ENCODE measurements at places on chromosomes 6 and 20.

GRCh38 chr6:125930765-125931418, 25.7 kb upstream of the HINT3 start:
- no peak for DNase-seq

DNA sequence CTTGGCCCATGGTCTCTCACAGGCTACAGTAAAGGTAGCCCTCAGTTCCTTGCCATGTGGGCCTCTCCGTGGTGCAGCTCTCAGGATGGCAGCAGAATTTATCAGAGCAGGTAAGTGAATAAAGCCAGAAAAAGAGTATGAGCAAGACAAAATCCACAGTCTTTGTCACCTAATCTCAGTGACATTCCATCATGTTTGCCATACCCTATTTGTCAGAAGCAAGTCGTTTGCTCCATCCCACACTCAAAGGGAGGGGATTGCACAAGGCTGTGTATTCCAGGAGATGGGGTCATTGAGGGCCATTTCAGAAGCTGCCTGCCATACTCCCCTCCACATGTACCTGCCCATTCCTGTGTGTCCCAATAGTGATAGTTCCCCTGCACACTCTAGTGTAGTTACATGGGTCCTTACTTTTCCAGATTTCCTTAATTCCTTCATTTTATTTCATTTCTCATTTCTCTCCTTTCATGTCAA, 24.2 kb downstream of the ISM1 start:
- DNase-seq: no peak

- no peak for DNase-seq
Observed at GRCh38 chr20:45325371-45325770, 17.3 kb upstream of the MATN4 start.

DNA sequence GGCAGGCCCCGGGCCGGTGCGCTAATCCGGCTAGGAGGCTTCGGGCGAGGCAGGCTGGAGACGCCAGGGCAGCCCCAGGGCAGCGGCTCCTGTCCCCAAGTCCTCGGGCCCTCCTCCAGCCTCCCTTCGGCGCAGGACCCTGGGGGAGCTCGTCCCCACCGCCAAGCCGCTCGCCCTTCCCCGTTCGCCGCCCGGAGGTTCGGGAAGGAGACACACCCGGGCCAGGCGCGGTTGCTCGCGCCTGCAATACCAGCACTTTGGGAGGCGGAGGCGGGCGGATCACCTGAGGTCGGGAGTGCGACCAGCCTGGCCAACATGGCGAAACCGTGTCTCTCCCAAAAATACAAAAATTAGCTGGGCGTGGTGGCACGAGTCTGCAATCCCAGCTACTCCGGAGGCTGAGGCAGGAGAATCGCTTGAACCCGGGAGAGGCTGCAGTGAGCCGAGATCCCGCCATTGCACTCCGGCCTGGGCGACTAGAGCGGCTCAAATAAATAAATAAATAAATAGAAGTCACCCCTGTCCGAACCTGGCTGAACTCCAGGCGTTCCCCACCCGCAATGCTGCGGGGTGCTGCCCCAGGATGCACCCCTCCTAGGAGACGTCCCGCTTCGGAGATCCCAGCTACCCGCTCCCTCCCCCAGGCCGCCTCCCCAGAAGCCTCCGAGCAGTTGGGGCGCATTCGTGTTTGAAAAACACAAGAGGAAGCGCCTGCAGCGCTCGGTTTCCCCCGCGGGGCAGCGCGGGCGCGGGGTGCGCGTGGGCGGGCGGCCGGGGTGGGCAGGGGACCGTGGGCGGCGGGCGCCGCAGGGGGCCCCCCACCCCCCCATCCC, 27.5 kb downstream of the SERPINB9 start:
- peak; percentile 40 for DNase-seq

- DNase-seq: no peak
Observed at GRCh38 chr6:136067731-136068341, 182.3 kb downstream of the MTFR2 start.

DNA sequence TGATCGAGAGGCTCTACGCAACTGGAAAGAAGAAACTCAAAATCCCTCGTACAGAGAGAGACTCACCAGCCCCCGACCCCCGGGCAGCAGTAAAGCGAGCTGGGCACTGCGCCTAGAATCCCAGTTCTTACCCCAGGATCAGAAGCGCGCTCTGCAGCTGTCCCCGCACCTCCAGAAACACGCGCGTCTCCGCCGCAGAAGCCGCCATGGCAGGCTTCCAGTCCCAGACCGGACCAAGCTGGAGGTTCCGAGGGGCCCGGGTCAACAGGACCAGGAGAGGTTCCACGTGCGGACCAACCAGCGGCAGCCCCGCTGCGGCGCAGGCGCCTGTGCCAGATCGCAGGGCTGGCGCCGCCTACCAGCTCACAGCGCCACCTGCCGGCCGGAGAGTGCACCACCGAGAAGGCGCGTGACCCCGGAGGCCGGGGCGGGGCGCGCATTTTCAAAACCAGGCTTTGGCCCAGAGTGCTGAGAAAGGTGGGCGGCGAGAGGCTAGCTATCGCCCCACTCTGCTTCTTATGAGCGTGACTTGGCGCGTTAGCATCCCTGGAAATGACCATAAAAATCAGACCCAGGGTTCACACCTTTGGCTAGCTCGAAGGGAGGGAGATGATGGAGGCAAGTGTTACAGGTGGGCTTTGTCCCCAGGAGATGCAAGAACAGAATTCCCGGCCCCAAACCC, at the start of gene UBE3D:
UBE3D (minus strand) TSS at position 331 of the 682 bp plus-strand sequence; CDS start at position 208, 123 bp downstream.
- peak; percentile 91 for DNase-seq

DNA sequence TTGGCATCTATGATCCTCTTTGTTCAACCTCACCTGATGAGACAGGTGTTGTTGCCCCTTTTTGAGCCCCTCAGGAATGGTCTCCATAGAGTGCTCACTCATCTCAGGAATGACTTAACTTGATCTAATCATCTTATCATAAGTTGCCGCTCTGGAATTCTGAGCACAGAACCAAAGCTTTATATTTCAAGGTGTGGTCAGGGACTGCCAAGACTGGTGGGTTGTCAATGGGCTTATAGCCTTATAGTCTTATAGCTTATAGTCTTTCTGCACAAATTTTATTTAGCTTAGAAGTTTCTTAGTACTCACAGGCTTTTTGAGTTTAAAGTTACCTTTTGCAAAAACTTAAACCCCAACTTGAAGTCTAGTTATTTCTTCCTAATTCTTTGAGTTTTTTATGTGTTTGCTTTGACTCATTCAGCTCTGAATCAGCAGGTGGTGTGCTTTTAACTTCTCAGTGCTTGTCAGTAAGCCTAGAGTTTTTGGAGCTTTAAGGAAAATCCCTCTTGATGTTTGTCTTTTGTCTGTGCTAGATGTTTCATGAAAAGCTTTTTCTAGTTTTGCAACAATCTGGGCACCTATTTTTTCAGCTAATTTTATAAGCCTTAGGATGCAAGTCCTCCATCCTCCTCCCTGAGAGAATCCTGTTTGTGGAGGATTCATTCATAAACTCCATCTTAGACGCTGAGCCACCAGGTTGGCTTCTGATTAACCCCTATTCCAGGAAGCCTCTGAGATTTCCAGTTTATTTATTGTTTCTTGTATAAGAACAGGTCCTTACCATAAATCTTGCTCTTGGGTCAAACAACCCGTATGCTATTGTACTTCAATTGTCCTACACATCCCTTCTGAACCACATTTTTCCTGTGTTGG, 72.3 kb upstream of the SSTR4 start:
- no peak for DNase-seq

- no peak for DNase-seq
Observed at GRCh38 chr20:37786043-37786442, 92.2 kb downstream of the CTNNBL1 start.

- DNase-seq: no peak
Observed at GRCh38 chr6:16292942-16293341, 54.6 kb downstream of the GMPR start.

DNA sequence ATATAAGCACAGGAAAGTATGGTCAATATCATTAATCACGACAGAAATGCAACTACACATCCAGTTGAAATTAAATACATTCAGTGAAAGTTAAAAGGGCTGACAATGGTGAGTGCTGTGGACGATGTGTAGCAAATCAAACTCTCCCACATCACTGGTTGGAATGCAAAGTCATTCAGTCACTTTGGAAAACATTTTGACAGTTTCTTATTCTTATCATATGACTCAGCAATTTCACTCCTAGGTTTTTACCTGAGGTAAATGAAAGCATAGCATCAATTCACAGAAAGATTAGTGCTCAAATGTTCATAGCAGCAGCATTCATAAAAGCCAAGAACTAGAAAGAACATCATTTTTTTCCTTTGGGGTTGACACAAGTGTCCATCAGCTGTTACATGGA, 28.6 kb upstream of the SAMD5 start:
- DNase-seq: no peak

GRCh38 chr20:57292611-57293010, 26.2 kb upstream of the BMP7 start:
- no peak for DNase-seq

DNA sequence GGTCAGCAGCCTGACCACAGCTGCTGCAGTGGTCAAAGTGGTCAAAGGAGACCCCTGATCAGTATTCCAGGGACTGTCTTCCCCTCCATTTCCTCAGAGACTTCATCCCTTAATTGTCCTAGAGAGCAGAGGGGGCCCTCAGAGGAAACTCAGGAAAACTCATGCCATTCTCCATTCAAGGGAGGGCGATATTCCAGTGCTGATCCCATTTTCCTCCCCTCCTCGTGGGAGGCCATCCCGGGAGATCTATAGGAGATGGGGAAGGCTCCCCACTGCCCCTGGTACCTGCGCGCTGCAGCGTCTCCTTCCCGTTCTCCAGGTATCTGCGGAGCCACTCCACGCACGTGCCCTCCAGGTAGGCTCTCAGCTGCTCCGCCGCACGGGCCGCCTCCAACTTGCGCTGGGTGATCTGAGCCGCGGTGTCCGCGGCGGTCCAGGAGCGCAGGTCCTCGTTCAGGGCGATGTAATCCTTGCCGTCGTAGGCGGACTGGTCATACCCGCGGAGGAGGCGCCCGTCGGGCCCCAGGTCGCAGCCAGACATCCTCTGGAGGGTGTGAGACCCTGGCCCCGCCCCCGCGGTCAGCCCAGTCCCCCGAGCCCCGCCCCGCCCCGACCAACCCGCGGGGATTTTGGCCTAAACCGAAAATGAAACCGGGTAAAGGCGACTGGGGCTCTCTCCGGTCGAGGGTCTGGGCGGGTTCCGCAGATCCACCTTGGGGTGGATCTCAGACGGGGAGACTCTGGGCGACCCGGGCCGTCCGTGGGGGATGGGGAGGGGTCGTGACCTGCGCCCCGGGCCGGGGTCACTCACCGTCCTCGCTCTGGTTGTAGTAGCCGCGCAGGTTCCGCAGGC, 878 bp downstream of the HLA-C start:
- DNase-seq: peak; percentile 76

GRCh38 chr6:116884530-116884929, 7.5 kb downstream of the RFX6 start:
- DNase-seq: no peak
